ENCODE measurements at places on chromosomes 5 and 9.

DNA sequence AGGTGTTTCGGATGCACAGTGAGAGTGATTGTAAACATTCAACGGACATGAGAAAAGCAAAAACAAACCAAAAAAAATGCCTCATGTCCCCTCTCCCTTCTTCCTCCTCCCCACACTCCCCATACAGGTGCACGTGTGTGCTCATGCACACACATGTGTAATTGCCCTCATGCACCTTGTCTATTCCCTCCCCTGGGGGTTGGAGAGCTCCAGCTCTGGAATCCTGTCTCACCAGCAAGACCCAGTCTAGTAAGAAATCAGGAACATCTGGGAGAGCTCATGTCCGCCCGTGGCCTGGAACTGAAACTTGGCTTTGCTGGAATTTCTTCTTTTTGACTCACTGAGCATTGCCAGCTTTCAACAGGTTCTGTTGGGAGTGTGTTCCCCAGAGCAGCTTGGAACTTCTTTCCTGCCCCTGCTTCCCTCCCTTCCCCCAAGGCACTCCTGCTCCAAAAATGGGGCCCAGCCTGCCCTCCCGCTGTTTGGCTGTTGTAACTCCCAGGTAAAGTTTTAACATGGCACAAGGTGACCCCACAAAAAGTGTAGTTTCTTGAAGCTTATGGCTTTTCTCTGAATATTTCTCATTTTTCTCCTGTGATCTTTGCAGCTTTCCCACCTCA lies 190.1 kb downstream of the NR3C1 start:
- no peaks in the 10 kb centered on the region for H3K27me3 ChIP-seq
- DNase-seq, result no peak
- H3K36me3 ChIP-seq, result peaks cover 10% of the 10 kb centered on the region
- no peak overlapping the region for H3K4me3 ChIP-seq
- peak overlapping the region; percentile 60 for H3K27ac ChIP-seq
- H3K4me1 ChIP-seq, result peaks cover 31% of the 10 kb centered on the region

- DNase-seq, result no peak
- H3K27ac ChIP-seq, result no peak overlapping the region
- no peak overlapping the region for H3K4me3 ChIP-seq
- no peaks in the 10 kb centered on the region for H3K4me1 ChIP-seq
- no peaks in the 10 kb centered on the region for H3K36me3 ChIP-seq
Observed at GRCh38 chr9:86639899-86640379, 285.7 kb upstream of the TUT7 start.

- no peak overlapping the region for H3K4me3 ChIP-seq
- H3K27me3 ChIP-seq, result peaks cover 5% of the 10 kb centered on the region
- no peak overlapping the region for H3K27ac ChIP-seq
- peaks cover 18% of the 10 kb centered on the region for H3K4me1 ChIP-seq
- H3K36me3 ChIP-seq, result no peaks in the 10 kb centered on the region
Observed at GRCh38 chr5:150488519-150489359, 19.2 kb upstream of the NDST1 start.

GRCh38 chr5:96637196-96637595 lies 25.0 kb upstream of the CAST start:
- H3K27ac ChIP-seq, result no peak overlapping the region
- peaks cover 2% of the 10 kb centered on the region for H3K27me3 ChIP-seq
- no peak for DNase-seq
- peaks cover 2% of the 10 kb centered on the region for H3K4me1 ChIP-seq
- no peak overlapping the region for H3K4me3 ChIP-seq

GRCh38 chr5:153237671-153238332 lies 252.7 kb upstream of the GRIA1 start:
- no peak overlapping the region for H3K27ac ChIP-seq
- H3K27me3 ChIP-seq, result no peaks in the 10 kb centered on the region
- no peaks in the 10 kb centered on the region for H3K4me1 ChIP-seq
- DNase-seq, result no peak

DNA sequence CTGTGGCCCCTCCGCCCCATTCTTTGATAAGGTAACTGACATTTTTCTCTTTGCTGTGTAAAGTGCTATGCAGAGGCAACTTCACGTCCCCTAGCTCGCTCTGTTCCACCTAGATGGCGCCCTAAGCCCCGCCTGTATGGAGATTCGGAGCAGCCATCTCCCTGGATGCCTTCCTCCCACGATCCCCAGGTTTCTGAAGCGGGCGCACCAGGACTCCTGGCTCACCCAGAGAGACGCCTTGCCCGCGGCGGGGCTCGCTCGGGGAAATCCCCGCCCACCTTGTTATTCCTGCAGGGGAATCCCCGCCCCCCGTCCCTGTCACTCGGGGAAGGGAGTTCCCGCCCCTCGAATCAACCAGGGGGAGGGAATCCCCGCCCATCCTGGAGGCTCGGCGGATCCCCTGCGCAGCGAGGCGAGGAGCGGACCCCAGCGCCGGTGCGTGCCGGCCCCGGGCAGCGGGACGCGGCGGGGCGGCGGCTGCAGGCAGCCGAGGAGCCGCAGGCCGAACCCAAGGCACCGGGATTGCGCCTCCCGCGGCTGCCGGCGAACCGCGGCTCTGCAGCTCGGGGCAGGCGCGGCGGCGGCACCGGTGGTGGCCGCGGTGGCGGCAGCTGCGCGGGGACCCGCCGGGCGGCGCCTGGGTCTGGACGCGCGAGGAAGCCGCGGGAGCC lies at the start of gene PDZD2:
TSS of gene PDZD2 (plus strand) at position 384 of the 671 bp plus-strand sequence.
- peak within 1 kb of the TSS; percentile 79 for H3K4me3 ChIP-seq
- no peaks in the 10 kb centered on the region for H3K36me3 ChIP-seq
- peaks cover 10% of the 10 kb centered on the region for H3K4me1 ChIP-seq
- peaks cover 35% of the 10 kb centered on the region for H3K27me3 ChIP-seq

DNA sequence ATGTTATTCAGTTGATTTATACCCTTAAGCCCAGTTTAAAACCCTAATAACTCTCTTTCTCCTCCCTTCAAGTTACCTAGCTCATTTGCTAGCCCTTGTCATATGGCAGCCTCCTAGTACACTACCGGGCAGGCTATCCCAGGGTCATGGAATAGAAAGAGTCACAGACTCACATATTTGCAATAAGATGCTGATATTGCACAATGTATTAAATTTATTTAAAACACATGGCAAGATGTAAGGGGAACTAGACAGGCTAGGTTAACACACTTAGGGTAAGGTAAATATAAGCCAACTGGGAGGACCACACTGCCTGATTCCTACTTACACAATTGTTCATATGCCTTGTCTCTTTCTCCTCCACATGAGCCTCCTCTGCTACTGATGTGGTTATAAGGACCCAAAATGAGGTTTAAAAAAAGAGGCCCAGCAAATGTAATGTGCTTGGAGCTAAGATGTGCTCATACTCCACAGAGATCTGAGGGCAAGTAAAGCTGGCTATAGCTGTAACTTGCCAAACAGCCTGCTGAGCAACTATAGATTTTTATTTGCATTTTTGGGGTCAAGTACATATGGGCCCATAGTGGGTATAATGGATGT lies 130.0 kb downstream of the ENC1 start:
- no peak for DNase-seq
- peaks cover 3% of the 10 kb centered on the region for H3K27me3 ChIP-seq

GRCh38 chr5:40599676-40600075 lies 80.0 kb upstream of the PTGER4 start:
- no peaks in the 10 kb centered on the region for H3K36me3 ChIP-seq
- peaks cover 33% of the 10 kb centered on the region for H3K4me1 ChIP-seq
- H3K27me3 ChIP-seq, result peaks cover 5% of the 10 kb centered on the region

DNA sequence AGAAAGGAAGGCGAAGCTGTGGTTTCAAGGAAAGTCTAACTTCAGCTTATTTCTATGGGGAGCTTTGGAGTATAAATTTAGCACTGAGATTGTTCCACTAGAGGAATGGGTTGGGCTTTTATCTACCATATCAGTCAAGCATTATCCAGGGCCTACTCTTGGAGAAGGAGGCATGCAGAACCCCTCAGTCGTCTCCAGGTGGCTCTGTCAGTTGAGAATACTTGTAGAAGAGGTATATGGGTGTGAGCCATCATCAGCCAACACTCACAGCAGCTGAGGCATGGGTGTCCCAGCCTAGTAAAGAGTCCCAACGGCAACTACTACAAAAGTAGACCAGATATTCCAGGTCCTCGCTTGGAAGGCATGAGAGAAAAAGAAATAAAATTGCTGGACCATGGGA lies 548.5 kb upstream of the GRAMD2B start:
- no peak for DNase-seq
- H3K4me1 ChIP-seq, result no peaks in the 10 kb centered on the region
- H3K36me3 ChIP-seq, result no peaks in the 10 kb centered on the region
- H3K27ac ChIP-seq, result no peak overlapping the region
- H3K4me3 ChIP-seq, result no peak overlapping the region

GRCh38 chr9:137383081-137383783 lies 39.7 kb downstream of the EXD3 start:
- peaks cover 5% of the 10 kb centered on the region for H3K4me1 ChIP-seq
- no peak overlapping the region for H3K4me3 ChIP-seq
- no peak overlapping the region for H3K27ac ChIP-seq
- no peak for DNase-seq

DNA sequence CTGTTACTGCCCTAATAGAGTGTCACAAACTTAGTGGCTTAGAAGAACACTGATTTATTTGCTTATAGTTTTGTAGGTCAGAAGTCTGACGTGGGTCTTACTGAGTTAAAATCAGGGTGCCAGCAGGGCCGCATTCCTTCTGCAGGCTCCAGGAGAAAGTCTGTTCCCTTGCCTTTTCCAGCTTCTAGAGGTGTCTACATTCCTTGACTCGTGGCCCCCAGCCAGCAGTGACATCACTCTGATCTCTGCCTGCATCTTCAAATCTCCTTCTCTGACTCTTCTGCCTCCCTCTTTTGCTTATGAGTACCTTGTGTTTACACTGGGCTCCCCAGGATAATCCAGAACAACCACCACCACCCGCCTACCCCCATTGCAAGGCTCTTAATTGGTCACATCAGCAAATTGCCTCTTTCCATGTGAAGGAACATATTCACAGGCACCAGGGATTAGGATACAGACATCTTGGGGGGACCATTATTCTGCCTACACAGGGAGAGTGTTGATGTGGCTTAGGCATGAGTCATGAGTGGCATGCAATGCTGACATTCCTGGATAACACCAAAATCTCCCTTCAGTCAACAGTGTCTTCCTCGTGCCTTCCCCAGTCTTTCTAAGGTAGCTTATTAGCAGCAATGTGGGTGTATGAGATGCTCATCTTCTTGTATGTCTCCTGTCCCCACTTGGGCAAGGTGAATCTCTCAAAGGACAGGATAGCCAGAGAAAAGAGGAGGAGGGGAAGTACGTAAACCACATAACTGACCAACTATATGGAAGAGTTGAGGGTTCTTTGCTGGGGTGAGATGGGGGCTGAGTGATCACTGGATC lies 24.4 kb downstream of the CYFIP2 start:
- no peak for DNase-seq
- peak overlapping the region; percentile 9 for H3K4me3 ChIP-seq
- H3K36me3 ChIP-seq, result peaks cover 75% of the 10 kb centered on the region
- no peaks in the 10 kb centered on the region for H3K27me3 ChIP-seq
- H3K27ac ChIP-seq, result peak overlapping the region; percentile 90

DNA sequence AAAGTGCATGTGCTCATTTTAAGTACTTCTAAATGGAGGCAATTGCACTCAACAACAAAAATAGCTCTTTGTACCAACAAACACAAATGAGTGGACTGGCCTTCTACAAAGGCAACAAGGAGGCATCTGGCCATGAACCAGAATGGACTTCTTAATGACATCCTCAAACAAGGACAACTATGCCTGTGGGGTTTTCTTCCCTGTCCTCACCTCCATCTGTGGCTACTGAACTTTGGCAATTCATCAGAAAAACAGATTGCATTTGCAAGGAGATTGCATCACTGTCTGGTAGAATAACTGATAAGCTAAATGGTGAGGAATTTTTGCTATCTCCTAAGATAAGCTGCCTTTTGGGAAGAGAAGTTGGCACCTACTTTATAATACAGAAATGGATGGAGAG lies 447.3 kb upstream of the CCNG1 start:
- H3K4me3 ChIP-seq, result no peak overlapping the region
- H3K36me3 ChIP-seq, result no peaks in the 10 kb centered on the region
- no peak for DNase-seq

DNA sequence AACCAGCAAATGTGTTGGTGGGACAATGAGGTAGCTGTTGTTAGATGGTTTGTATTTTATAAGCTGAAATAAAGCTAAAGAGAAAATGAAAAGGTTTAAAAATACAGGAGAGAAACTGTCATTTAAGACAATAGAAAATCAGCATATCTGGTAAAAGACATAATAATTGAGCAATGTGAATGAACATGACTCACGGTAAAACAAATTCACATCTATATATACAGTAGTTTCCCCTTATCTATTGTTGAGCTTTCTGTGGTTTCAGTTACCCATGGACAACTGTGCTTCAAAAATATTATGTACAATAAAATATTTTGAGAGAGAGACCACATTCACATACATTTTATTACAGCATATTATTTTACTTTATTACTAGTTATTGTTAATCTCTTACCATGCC lies 1649.8 kb downstream of the EFNA5 start:
- no peaks in the 10 kb centered on the region for H3K27me3 ChIP-seq
- no peaks in the 10 kb centered on the region for H3K4me1 ChIP-seq
- H3K27ac ChIP-seq, result no peak overlapping the region
- no peak overlapping the region for H3K4me3 ChIP-seq

GRCh38 chr5:75189353-75189752 lies 47.3 kb downstream of the ANKRD31 start:
- no peak for DNase-seq
- no peaks in the 10 kb centered on the region for H3K36me3 ChIP-seq
- no peaks in the 10 kb centered on the region for H3K27me3 ChIP-seq
- H3K4me1 ChIP-seq, result peaks cover 30% of the 10 kb centered on the region
- H3K4me3 ChIP-seq, result no peak overlapping the region
- H3K27ac ChIP-seq, result no peak overlapping the region

- no peak overlapping the region for H3K4me3 ChIP-seq
- no peaks in the 10 kb centered on the region for H3K27me3 ChIP-seq
- no peak overlapping the region for H3K27ac ChIP-seq
- H3K36me3 ChIP-seq, result peaks cover 48% of the 10 kb centered on the region
Observed at GRCh38 chr9:37134166-37134565, 13.8 kb downstream of the ZCCHC7 start.

GRCh38 chr5:181042036-181042713 lies 2.1 kb downstream of the BTNL9 start:
- H3K4me3 ChIP-seq, result no peak overlapping the region
- H3K27ac ChIP-seq, result no peak overlapping the region

GRCh38 chr5:180583738-180584137 lies 7.6 kb downstream of the SCGB3A1 start:
- no peak for DNase-seq
- H3K4me1 ChIP-seq, result no peaks in the 10 kb centered on the region
- no peak overlapping the region for H3K4me3 ChIP-seq
- no peak overlapping the region for H3K27ac ChIP-seq

GRCh38 chr9:80775530-80775929 lies 913.8 kb downstream of the TLE1 start:
- no peaks in the 10 kb centered on the region for H3K4me1 ChIP-seq
- DNase-seq, result no peak
- H3K27ac ChIP-seq, result no peak overlapping the region
- H3K4me3 ChIP-seq, result no peak overlapping the region

DNA sequence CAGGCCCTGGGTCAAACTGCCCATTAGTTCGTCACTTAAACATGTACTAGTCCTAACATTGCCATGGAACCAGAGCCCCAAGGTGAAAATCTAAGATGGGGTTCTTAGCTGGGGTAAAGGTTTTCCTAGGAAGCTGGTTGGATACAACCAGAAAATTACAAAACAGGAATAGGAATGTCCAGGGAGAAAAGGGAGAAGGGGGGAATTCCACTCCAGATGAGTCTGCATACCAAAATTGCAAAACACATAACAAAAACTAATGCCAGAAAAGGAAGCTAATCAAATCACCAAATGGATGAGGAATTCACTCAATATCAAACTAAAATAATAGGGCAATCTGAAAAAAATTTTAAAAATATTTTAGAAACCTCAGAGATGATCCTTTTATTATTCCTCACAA lies 396.2 kb downstream of the EFNA5 start:
- H3K36me3 ChIP-seq, result no peaks in the 10 kb centered on the region
- no peak for DNase-seq
- peaks cover 2% of the 10 kb centered on the region for H3K27me3 ChIP-seq
- no peak overlapping the region for H3K27ac ChIP-seq
- no peak overlapping the region for H3K4me3 ChIP-seq
